T-cell (primary cell): ENCODE measurements at places on chromosomes 16 and 17.

GRCh38 chr17:8110907-8111306 is 7.4 kb downstream of the ALOXE3 start:
- no peak for DNase-seq

DNA sequence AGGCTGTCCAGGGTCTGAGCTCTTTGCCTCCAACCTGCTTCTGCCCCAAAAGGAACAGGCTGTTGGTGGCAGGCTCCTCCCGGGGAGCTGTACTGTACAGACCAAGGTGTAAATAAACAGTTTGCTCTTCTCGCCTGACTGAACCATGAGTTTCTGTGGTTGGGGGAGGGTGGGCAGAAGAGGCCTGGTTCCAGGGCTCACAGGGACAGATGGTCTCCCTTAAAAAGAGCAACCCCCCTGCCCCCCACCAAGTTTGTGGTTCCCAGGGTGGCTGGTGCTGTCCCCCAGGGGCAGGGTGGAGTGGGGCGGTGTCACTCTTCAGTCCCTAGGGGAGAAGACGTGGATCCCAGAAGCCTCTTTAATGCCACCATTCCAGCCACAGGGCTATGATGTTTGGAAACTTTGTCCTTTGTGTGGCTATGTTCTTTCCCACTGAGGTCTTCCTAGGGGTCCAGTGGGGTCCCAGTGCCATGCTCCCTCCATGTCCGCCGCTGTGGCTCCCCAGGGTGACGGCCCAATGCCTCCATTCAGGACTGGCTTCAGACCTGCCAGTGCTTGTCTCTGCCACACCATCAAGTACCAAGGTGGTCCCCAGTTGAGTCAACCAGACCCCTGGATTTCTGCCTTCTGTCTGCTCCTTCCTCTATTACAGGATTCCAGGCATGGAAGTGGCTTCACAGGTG is 146.7 kb downstream of the RAB11FIP4 start:
- DNase-seq: no peak

DNA sequence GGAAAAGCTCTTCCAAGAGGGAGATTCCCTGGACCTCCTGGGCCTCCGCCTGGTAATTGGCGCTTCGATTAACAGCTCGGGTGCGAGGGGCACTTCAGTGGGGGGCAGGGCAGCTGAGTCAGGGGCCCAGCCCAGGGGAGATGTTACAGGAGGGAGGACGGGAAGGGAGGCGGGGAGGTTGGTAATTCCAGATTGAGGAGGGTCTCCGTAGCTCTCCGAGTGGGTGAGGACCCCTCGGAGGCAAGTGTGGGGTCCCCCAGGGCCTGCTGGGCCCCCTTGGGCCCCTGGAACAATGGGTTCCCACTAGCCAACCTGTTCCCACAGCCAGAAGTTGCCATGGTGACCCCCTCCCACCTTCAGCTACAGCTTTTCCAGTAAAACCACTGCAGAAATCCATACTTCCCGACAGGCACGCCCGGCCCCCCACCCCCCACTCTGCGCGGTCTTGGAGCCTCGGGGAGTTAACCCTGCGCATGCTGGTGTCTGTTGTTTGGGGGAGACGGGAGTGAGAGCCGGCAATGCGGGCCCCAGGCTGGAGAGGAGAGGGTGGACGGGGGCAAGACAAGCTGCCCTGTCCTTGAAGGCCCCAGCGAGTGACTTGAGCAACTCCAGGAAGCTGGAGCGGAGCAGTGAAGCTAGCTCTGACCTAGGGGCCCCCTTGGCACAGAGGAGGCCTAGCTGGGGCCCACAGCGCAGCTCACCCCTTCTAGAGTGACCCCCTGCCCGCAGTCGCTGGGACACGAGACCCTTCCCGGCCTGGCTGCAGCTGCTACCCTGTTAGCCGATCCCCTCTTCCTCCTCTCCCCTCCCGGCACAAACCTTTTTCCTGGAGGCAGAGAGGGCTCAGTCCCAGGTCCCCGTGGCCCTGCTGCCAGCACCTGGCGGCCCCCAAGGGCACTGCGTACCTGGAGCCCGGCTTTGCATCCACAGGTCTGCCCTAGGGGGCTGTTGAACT is 37.8 kb downstream of the TMEM235 start:
- DNase-seq: no peak

DNA sequence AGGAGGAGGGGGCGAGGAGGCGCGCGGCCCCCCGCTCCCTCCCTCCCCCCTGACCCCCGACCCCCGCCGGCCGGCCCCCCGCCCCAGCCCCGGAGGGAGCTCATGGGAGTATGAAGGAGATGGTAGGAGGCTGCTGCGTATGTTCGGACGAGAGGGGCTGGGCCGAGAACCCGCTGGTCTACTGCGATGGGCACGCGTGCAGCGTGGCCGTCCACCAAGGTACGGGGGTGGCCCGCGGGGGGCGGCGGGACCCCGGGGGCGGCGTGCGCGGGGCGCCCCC is 390 bp downstream of the MLLT6 start:
- DNase-seq: no peak

- DNase-seq: no peak
These were observed 11.5 kb upstream of the MMD start for GRCh38 chr17:55433029-55433628.

- DNase-seq: no peak
These were observed 669.4 kb downstream of the CDH11 start for GRCh38 chr16:64452446-64452845.
